ENCODE measurements at places on chromosomes 4 and X.
A peak's percentile ranks its signal among the peaks of the same experiment; 100 is the strongest.

GRCh38 chr4:101183221-101183620 lies 164.1 kb downstream of the PPP3CA start:
- ATAC-seq = no peak

DNA sequence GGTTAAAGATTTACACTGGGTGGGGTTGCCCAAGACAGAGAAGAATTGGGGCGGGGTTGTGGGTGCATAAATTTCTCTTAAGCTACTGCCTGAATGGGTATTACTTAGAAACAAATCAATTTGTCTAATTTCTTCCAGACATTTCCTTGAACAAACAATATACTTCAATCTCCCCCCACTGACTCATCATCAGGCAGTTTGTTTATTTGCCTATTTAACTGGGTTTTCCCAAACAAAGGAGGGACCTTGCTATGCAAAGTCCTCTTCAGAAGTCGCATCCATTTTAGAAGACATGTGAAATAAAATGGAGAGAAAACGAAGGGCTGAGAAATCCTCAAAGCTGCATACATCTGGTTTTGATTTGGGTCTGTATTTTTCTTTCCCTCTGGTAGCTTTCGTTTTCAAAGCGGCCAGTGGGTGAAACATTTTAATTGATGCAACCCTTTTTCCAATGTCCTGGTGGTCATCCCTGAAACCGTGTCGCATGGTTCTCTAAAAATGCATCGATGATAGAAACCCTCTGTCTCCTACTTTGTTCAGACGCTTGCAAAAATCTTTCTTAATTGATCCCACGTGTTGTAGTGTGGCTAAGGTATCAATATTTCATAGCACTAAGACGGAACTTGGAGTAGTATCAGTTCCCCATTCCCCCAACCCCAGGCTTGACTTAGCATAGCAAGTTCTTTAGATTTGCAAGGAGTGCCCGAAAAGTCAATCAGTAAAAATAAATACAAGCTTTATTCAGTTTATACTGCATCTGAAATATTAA lies 115.1 kb upstream of the MXRA5 start:
- ATAC-seq = no peak

DNA sequence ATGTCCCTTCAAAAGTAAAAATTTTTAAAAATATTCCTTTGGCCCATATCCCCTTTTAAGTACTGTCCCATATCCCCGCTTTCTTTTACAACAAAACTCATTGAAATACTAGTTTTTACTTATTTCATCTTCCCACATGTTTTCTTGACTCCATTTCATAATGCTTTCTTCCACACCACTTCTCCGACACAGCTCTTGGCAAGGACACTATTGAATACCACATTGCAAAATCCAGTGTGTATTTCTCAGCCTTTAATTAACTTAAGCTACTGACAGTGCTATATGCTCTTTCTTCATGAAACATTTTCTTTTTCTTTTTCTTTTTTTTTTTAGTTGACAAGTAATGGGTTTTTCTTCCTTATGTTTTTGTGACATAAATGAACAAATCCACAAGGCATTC lies 28.8 kb downstream of the PRDM8 start:
- no peak for ATAC-seq

DNA sequence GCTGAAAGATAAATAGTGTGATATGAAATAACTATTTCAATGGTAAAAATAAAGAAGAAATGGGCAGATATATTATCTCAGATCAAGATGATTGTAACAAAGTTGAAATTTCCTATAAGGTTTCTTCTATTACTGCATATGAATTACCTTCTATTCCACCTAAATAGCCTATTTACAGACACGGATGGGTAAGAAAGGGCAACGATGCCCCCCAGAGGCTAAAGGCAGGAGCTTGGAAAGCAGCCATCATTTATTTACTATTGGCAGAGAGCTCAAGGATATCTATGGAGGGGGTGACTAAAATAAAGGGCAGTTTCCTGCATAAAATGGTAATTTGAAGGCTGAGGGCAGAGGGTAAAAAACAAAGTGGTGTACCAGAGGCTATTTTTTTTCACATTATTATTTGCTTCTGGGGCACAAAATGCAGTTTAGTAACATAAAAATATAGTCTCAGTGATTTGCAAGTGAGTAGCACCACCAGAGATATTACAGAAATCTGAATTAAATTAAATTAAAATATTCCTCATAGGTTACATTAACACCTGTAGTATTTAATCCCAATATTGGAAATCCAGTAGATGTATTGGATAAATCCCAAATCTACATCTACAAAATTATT lies 123.1 kb downstream of the BTC start:
- peak; percentile 39 for ATAC-seq

- no peak for ATAC-seq
Observed at GRCh38 chrX:150152036-150152435, 211.1 kb upstream of the MAMLD1 start.

- ATAC-seq = no peak
Observed at GRCh38 chr4:5979981-5980380, 38.2 kb downstream of the C4orf50 start.

- no peak for ATAC-seq
Observed at GRCh38 chr4:158644760-158645159, 26.9 kb downstream of the C4orf46 start.

GRCh38 chr4:164423819-164424218 lies 330.1 kb upstream of the SMIM31 start:
- no peak for ATAC-seq

DNA sequence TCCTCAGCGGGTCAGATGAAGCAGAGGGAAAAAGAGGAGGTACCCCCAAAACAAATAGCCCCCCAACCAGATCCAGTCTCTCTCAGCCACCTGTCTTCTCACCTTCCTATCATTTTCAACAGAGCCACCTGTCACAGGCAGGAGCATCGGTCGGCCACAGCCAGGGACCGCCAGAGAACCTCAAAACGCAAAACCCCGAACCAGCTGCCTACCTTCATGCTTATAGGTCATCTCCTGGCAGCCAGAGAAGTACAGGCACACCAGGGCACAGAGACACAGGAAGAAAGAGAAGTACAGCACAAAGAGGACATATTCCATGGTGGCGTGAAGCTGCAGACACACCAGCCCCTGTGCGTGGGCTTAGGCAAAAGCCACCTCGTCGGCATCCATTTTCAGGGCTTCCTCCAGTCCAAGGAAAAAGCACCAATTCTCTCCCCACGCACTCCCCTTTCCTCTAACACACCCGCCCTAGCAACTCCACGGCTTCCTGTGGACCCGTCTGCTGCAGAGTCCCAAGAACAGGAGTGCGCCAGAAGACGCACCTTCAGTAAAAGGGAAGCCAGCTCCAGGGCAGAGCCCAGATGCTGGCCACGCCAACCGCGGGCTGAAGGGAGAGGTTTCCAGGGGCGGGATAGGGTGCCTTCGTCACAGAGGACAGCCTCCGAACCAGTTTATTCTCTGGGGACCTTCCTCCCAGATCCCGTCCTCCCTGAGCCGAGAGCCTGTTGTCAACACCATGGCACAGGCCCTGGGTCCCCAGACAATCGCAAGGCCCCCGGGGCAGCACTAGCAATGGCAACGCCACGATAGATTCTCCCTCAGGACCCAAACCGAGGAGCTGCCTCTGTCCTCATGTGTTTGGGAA lies 51.8 kb upstream of the C4orf50 start:
- no peak for ATAC-seq

DNA sequence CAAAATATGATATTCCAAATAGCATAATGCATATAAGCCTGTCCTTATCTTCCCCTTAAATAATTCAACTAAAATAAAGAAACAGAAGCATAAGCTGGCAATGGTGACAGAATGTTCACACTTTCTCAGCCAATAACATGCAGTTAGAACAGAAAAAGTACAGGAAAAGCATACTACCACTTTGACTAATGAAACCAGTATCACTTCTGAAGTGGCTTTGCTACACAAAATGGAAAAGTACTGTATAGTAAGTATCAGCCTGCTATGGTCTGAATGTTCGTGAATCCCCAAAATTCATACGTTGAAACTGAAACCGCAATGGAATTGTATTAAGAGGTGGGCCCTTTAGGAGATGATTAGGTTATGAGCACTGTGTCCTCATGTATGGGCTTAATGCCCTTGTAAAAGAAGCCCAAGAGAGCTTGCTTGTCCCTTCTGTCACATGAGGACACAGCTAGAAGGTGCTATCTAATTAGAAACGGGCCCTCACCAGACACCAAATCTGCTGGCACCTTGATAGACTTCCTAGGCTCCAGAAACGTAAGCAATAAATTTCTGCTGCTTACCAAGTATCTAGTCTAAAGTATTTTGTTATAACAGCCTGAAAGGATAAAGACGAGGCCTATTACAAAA lies 102.6 kb downstream of the PRDM5 start:
- ATAC-seq = peak; percentile 96

GRCh38 chr4:155724731-155725130 lies 34.1 kb upstream of the GUCY1B1 start:
- ATAC-seq = no peak

DNA sequence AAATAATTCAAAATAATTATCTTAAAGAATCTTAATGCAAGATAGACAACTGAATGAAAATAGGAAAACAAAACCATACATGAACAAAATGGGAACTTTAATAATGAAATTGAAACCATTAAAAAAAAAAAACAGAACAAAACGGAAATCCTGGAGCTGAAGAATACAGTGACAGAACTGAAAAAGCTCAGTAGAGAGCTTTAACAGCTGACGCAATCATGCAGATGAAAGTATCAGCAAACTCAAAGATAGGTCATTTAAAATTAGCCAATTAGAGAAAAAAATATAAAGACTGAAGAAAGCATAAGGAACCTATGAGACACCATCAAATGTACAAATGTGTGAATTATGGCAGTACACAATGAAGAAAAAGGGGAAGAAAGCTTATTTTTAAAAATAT lies 18.8 kb downstream of the SLC25A31 start:
- no peak for ATAC-seq

DNA sequence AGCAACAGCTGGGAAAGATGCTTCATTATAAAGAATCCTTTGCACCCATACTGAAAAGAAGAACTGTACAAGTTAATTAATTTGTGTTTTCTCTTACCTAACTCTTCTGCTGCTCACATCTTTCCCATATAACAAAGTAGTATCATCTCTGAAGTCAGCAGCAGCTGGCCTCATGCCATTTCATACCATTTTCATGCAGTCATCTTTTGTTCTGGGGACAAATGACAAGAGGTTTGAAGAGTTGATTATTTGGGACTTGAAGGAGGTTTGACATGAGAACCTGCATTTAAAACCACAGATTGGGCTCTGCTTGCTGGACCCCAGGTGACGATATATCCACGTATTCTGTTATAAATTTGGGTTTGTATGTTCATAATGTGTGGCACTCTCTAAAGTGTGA lies 430.3 kb downstream of the SPRY1 start:
- ATAC-seq = no peak

GRCh38 chrX:16308773-16309172 lies 141.5 kb downstream of the MAGEB17 start:
- no peak for ATAC-seq

DNA sequence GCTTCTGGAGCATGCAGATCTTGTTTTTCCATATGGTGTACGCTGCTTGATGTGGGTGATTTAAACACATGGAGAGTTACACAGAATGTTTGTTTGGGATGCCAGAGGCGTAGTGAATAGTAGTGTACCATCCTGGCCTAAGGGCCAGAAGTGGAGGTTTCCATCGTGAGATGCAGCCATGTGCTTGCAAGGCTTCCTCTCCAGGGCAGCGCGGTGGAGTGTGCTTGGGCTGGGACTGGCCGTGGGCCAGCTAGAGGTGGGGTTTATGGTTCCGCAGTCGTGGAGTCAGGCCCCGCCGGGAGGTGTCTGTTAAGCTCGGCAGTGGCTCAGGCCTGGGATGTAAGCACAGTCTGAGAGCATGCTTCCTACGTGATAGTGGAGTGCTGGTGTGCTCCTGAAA lies 14.0 kb downstream of the STOX2 start:
- ATAC-seq = no peak

- no peak for ATAC-seq
Observed at GRCh38 chr4:179536694-179537093, 2094.5 kb upstream of the AGA start.

DNA sequence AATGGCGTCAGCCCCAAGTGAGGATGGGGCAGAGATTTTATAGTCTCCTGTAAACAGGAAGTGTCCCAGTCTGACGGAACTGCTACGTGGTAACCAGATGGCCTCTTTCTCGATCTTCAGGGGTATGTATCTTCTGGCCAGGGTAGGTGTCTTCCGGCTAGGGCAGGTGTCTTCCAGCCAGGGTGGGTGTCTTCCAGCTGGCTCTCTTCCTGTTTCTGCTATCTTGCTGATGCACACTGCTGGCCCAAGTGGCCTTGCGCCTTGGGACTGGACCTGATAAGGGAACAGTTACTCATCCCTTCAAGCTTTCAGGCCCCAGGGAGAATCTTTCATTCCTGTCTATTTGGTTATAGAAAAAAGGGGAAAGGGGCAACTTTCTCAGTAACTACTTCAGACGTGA lies 178.7 kb upstream of the MAGEE2 start:
- no peak for ATAC-seq

DNA sequence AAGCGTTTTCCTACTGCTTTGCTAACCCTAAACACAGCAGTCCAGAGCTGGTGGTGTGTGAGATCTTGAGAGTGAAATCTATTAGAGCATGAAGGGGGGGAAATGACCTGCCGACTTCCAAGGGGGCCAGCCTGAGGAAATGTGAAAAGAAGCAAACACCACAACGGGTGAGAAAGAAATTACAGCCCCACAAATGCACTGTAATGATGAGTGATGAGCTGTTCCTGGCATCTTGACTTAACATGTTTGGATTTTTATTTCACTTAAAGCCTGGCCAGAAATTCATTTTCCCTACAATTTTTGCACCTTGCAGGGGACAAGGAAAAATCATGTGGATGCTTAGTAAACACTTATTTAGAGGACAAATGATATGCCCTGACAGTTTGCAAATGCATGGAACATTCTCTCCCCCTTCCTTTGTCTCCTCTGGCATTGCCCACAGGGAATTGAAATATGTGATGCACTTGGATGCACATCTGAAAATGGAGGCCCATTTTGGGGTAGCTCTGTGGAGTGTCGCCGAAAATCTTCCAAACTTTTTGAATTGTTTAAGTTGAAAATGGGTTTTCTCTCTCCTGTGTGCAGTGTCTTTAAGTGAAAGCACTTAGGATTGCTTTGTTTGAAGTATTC lies 84.3 kb upstream of the TMEM150C start:
- ATAC-seq = no peak

GRCh38 chr4:160510928-160511327 lies 1408.0 kb downstream of the RAPGEF2 start:
- peak; percentile 50 for ATAC-seq

DNA sequence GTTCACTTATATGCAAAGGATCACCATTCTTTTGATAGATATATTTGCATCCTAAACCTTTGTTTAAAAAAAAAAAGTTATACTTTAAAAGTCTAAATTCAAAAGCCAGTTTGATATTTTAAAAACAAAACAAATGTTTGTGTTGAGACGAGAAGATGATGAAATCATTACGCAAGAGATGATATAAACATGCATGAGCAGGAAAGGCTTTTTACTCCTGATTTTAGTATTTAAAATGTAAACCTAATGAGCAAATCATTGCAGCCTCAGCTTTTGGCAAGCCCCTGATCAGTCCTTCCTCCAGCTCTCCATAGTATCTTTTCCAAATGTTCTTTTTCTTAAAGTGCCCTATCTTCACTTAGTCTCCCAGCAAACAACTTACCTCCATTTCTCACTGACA lies 115.6 kb downstream of the ARAP2 start:
- no peak for ATAC-seq

All from activated T-helper 17 cell treated with anti-CD3 and anti-CD28 coated beads, Interleukin-2, amount 50 U/mL, for 72 hours (primary cell).